ENCODE measurements at places on chromosomes 4 and X.

GRCh38 chr4:150782311-150782710 is 200.4 kb downstream of the MAB21L2 start:
- DNase-seq, result no peak

DNA sequence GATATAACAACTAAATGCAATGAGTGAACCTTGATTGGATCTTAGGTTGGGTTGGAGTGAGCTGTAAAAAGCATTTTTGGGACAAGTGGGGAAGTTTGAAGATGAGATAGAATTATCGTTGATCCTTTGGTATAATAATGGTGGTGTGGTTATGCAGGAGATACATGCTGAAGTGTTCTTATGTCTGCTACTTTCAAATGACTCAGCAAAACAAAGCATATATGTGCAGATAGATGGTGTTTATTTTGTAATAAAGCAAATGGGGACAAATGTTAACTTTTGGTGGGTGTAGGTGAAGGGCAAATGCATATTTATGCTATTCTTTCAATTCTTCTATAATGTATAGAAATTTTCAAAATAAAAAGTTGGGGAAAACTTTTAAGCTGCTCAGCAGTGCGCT is 26.2 kb downstream of the RP2 start:
- DNase-seq, result no peak

DNA sequence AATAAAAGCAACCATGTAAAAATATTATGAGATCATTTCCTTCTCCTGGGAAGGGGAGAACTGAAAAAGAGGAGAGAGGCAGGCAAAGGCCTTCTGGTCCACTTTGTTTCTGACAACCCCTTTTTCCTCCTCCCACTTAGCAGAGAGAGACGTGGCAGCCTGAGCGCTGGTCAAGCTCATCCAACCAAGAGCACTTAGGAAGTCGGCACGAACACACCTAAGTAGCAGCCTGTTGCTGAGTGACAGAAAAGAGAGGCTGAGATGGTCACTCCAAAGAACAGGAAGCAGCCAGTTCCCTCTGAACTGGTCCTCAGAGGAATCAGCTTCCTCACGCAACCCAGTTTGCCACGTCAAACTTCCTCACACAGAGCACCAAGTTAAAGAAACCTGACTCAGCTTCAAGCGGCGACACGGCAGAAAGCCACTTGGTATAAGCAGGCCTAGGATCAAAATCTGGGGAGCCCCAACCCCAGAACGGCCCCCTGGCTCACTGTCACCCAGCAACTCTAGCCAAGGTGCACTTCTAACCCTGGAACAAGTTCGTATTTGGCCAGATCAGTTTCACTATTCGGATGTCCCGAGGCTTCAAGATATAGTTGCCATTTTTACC is 861 bp downstream of the SEC24D start:
- peak; percentile 17 for DNase-seq

- peak; percentile 29 for DNase-seq
Measured at GRCh38 chrX:17456526-17456925, 81.5 kb downstream of the NHS start.

DNA sequence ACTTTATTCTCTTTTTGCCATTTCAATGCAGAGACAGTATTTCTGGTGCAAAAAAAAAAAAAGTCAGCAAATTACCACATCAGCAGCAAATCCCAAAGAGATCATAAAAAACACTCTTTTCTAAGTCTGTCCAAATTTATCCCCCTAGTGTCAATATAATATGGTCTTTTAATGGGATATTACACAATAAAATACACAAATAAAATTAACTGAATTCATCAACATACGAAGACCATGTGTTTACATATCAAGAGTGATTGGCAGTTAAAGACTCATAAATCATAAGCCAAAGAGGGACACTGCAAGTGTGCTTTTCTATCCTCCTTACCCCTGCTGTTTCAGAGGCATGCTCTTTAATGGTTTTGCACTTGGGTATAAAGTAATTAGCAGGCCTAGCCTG is 340.2 kb upstream of the DKK2 start:
- no peak for DNase-seq

All from posterior cingulate gyrus (tissue), 11 donors.